ENCODE measurements at places on chromosomes 7 and 10.

DNA sequence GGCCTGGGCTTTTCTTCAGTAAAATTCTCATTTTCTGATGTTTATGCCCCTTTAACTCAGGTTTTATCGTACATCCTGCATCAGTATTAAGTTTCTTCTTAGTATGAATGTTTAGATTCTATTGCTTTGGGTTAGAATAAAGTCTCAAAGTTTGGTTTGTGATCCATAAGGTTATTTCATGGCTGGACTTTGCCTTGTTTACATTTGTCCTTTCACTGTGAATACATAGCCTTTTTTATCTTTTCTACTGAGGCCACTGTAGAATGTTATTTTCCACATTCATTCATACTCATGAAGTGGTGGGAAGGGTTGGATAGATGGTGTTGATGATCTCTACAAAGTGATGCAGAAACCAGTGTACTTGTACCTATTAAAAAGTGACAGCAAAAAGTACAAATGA lies 59.8 kb downstream of the CCSER2 start:
- no peak for DNase-seq

- DNase-seq: no peak
Measured at GRCh38 chr7:105799677-105800076, 76.7 kb downstream of the ATXN7L1 start.

- peak; percentile 53 for DNase-seq
Measured at GRCh38 chr7:38310591-38311101, 37.2 kb upstream of the TARP start.

GRCh38 chr7:150751702-150752101 lies 14.5 kb downstream of the GIMAP5 start:
- no peak for DNase-seq

GRCh38 chr7:3076700-3077099 lies 33.0 kb upstream of the CARD11 start:
- no peak for DNase-seq

GRCh38 chr7:139330333-139331030 lies 10.7 kb upstream of the FMC1 start:
- no peak for DNase-seq

- no peak for DNase-seq
Measured at GRCh38 chr7:87993269-87993668, 59.2 kb downstream of the ADAM22 start.

- no peak for DNase-seq
Measured at GRCh38 chr7:43136064-43136463, 23.6 kb downstream of the HECW1 start.

DNA sequence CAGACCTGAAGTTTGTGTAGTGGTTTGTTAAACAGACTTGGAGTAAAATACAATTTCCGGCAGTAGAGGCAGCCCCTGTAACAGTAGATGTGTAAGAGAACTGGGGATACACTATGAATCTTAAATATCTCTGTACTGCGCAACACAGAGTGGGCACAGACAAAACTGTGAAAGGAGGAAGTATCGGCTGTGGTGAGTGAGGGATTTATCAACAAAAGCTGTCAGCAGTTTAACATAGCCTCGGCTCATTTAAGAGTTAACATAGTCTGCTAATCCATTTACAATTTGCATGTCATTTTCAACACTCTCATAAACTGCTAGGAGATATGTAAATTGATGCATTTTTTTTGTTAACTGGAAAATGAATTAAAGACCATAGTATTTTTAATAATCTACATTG lies 225.2 kb downstream of the ZWINT start:
- no peak for DNase-seq

DNA sequence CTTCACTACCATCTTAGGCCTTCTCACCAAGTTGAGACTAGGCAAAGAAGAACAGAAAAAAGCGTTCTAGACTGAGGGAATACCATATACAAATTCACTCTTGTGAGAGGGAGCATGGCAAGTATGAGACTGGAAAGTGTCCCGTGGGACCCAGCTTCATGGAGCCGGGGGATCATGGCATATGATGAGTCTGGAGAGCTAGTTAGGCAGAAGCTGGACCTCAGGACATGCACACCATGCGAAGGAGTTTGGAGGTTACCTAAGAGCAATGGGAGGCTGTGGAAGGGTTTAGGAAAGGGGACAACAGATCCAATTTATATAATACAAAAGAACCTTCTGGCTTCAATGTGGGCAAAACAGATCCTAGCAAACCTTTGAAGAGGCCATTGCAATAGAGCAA lies 34.1 kb downstream of the STK17A start:
- no peak for DNase-seq

GRCh38 chr7:5282543-5283316 lies at the start of gene SLC29A4:
Gene SLC29A4 (plus strand): TSS chr7:5282943. CDS start chr7:5287817, 4,874 bp downstream.
- DNase-seq: peak; percentile 78

- DNase-seq: no peak
Measured at GRCh38 chr10:78597796-78598555, 470.8 kb upstream of the ZMIZ1 start.

DNA sequence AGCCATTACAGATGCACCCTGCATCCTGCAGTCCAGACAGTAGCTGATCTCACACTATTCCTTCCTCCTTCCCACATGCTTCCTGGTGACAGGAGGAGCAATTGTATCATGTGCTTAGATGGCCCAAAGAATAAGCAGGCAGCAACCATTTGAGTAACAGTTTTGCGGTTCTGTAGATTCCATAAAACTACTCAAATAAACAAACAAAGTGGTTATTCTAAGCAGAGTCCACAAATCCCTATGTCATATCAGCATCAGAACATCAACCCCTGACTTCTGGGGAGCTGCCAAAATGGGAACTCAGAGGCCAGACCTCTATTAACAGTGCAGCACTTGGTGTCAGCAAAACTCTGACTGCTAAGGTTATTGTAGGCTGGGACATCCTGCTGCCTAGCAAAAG lies 226.0 kb downstream of the SORCS1 start:
- DNase-seq: no peak

DNA sequence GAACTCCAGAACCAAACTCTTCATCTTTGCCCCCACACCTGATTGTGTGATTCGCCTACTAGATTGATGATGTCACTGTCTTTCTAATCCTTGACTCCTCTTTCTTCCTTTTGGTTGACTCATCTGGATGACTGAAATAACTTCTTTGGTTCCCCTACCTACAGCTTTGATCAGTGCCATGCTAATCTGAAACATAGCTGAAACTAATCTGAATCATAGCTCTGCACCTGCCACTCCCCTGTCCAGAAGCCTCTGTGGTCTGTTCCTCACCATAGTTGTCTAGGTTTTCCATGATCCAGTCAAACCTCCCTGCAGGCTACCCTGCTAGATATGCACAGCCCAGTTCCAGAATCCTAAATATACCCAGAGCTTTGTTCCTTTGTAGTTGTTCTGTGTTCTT lies 51.9 kb downstream of the ZNF365 start:
- DNase-seq: no peak

DNA sequence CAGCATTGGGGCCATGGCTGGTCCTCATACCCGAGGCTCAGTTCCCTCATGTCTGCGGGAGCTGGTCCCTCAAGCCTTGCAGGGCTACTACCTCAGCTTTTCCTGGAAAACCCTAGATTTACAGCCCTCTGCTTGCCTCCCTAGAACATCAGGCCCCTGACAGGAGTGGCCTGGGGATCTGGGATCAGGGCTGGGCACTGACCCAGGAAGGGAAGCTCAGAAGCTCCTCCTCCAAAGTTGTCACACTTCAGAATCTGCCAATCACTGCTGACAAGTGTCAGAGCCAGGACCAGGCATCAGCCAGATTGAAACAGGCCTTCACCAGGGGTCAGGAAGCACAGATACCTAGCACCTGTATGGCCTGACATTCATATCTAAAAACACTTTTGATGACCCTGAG lies 115.2 kb downstream of the GRID1 start:
- DNase-seq: no peak

- no peak for DNase-seq
Measured at GRCh38 chr10:100637785-100638184, 102.0 kb downstream of the HIF1AN start.

GRCh38 chr10:70376436-70377378 lies 5.7 kb downstream of the LRRC20 start:
- no peak for DNase-seq

DNA sequence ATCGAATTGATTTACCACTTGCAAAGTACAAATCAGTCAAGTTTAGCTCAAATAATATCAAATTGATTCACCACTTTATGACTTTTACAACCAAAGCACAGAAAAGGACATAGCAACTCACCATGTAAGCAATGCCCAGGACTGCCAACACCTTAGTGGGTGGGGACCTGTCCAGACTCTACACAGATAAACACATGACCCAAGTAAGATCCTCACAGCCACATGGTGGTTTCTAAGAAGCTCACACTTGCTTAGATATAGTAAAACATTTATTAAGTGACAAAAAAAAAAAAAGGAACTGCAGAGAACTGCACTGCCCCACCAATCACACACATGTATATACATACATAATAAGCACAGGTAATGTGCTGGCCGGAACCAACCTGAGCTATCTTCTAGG lies 116.2 kb downstream of the SLC25A13 start:
- DNase-seq: no peak

- DNase-seq: peak; percentile 46
Measured at GRCh38 chr7:43954524-43955228, 28.4 kb downstream of the UBE2D4 start.

DNA sequence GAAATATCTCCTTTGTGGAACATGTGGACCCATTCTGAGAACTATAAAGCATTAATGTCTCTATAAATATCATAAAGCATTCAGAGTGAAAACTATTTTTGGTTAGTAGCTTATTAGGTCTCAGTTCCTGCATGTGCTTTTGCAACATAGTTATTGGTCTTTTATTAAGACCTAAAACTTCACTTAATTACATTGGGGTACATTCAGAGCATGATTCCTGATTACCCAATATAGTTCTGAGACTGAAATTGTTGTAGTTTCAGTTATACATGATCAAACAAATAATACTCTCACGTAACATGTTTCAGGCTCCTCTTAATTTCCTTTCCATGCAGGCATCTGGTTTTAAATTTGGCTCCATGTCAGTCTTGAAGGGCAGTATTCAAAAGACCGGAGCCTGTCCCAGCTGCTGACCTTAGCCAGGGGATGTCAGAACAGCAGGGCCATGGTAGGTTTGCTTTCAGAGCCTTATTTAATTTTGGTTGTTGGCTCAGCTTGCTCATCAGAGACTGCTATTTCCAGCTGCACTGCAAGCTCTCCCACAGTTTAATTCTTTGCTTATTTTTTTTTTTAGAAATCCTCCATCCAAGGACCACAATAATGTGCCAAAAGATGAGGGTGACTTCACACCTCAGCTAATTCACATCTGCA lies 447.8 kb upstream of the FZD8 start:
- DNase-seq: peak; percentile 43

GRCh38 chr10:129446183-129446581 lies 20.9 kb upstream of the MGMT start:
- no peak for DNase-seq

DNA sequence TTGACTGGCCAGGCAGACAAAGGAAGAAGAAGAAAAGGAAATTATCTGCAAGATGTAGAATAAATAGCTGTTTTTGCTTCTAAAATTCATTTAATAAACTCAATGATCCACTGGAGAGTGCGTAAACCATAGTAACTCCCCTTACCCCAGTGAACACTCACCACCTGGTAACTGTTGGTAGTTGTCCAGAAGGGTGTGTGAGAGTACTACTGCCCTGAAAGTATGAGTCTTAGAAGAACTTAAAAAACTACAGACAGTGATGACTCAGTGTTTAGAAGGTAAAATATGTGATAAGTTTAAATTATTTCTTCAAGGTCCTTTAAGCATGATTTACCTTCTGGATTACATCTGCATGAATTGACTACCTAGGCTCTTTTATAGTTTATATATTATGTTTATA lies 53.0 kb upstream of the SEMA3A start:
- no peak for DNase-seq

- DNase-seq: peak; percentile 8
Measured at GRCh38 chr10:79054203-79055099, 14.3 kb upstream of the ZMIZ1 start.

DNA sequence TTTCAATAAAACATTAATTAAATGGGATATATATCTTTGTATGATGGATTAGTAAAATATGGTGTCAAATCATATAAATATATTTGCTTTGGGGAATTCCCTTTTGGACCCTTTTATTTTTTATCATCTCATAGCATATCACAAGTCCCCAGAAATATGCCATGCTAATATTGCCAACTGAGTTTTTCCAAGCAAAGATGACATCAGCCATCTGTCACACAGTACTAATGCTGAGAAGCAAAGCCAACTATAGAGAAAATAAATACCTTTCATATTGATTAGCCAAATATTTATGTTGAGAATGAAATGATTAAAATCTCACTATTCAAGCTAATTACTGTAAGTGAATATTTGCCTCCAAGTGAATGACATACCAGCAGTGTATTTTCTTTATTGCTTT lies 575.3 kb downstream of the ETV1 start:
- no peak for DNase-seq

DNA sequence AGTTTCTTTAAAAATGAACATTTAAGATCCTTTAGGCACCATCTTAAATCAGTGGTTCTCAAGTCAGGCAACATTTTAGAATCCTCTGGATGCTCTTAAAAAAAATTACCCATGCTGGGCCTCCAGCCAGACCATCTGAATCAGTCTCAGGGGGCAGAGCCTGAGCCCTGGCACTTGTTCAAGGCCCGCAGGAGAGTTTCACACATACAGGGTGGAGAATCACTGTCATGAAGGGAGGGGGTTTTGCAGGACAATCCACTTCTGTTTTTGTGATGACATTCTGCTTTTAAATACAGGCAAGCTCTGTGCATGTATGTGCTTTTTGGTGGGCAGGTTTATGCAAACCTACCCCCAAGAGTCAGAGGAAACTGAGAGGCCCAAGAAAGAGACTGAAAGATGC lies 268.6 kb downstream of the SEC23IP start:
- no peak for DNase-seq

GRCh38 chr7:77281780-77282478 lies 82.3 kb upstream of the FGL2 start:
- peak; percentile 60 for DNase-seq

DNA sequence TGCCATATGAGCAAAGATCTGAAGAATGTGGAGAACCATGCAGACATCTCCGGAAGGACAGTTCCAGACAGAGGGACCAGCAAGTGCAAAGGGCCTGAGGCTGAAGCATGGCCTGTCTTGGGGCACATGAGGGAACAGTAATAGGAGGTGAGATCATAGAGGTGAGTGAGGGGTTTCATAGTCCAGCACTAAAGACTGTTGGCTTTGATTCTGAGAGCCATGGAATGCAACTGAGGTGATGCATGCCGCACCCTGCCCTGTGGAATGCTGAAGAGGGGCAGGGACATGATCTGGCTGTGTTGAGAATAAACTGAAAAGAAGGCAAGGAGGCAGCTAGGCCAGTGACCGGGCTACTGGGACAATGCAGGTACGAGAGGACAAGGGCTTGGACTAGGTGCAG lies 253.1 kb upstream of the KLF14 start:
- no peak for DNase-seq

GRCh38 chr7:33922820-33923219 lies 17.5 kb downstream of the BMPER start:
- no peak for DNase-seq

- peak; percentile 55 for DNase-seq
Measured at GRCh38 chr7:20374399-20374798, 43.7 kb downstream of the ITGB8 start.

- DNase-seq: peak; percentile 78
Measured at GRCh38 chr7:47379629-47380324, 202.1 kb downstream of the TNS3 start.

- no peak for DNase-seq
Measured at GRCh38 chr10:129369566-129369965, 97.5 kb upstream of the MGMT start.

- DNase-seq: no peak
Measured at GRCh38 chr10:50375051-50375452, 123.7 kb upstream of the ASAH2 start.

GRCh38 chr10:29731760-29732159 lies 97.0 kb upstream of the SVIL start:
- peak; percentile 71 for DNase-seq

Data from femur (tissue), 1 donor.